ACHN (cell line): ENCODE measurements at places on chromosomes 7 and 10.
A peak's percentile ranks its signal among the peaks of the same experiment; 100 is the strongest.

DNA sequence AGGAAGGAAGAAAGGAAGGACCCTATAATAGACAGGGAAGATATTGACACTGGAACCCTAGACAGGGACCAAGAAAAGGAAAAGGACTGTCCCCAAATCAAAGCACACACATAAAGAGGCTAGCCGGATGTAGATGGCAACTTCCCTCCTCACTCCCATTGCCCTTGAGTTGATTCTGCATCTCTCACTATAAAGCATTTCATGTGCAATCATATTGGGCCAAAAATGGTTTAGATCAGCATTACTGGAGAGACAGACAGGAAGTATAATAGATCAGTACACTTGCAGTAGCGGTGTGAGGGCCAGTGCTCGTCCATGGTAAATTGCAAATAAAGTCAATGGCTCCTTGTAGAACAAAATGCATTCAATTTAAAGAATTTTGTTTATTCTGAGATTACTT is 8.4 kb downstream of the IFIT3 start:
- no peak for DNase-seq

DNA sequence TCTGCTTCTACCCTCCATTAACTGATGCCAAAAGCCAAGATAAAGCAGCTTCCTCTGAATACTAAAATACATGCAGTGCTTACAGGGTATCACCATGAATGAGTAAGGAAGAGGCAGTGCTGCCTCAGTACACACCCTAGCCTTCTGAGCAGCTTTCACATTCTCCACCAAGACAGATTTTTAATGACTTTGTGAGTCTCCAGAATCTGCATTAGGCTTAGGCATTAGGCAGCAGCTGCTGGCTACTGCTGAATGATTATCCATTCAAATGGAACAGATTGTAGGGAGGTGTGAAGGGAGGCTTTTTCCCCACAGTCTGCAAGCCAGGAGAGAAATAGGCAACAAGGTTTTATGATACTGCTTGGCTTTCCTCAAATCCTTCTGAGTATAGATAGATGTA is 1226.7 kb upstream of the LRRN3 start:
- DNase-seq, result peak; percentile 8

DNA sequence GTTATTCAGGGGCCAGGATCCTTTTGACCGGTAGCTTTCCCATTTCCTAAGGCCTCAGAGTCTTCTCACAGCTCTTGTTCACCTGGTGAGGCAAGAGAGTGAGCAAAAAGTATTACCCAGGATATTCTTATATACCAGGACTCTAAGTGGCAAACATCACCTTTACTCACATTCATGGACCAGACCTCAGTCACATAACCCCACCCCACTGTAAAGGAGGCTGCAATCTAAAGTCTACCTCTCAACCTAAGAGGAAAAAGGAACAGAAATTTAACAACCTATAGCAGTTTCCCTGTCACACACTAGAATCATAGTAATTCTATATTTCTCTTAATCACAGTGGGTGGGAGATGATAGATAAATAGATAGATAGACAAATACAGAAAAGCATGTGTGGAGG is 176.0 kb upstream of the PTPRZ1 start:
- no peak for DNase-seq

DNA sequence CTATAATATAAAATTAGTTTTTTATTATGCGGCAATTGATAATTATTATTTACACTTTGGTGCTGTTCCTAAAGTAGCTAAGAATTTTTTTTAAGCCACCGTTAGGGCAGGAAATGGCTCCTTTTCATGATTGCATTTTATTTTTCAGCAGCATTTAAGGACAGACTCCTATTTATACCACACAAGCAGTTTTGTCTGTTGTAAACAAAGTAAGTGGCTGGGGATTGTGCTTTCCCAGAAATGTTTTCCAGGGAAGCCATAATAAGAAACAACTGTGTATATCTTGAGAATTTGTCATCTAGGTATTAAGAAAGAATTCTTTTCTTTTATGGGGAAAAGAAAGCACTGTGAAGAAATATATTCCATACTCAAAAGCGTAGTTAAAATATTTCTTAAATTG is 232.0 kb downstream of the VTI1A start:
- DNase-seq, result no peak
